Activated CD4-positive, alpha-beta memory T cell treated with anti-CD3 and anti-CD28 coated beads for 36 hours (primary cell): ENCODE measurements at places on chromosomes 5 and 9. TPM values are rescaled to one million over a fixed set of nuclear protein-coding genes. Genes with fewer than 3 reads are reported as not detected.

PCAT7 gene
- total RNA-seq = not detected

NR5A1 gene
- total RNA-seq = not detected

CCDC187 gene
- not detected for total RNA-seq

ACTBL2 gene
- total RNA-seq = not detected

GPR21 gene
- total RNA-seq = not detected

ECM2 gene
- total RNA-seq = not detected

FAM163B gene
- total RNA-seq = not detected

DDX4 gene
- not detected for total RNA-seq

UNC5A gene
- total RNA-seq = not detected

HBEGF gene
- 23.5 TPM for total RNA-seq

DNA sequence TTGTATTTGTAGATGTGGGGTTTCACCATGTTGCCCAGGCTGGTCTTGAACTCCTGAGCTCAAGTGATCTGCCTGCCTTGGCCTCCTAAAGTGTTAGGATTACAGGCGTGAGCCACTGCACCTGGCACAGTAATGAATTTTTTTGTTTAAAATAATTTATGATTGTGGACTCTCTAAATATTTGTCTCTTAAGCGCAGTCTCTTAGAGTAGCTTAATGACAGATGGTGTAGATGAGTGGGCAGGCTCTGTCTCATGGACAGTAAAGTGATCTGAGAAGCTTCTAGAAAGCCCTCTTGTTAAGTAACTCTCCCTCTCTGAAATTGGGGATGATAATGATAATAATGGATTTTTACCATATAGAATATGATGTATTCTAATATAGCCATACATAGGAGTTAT lies 47.5 kb upstream of the KIAA1958 start:
- H3K27ac ChIP-seq = no peak overlapping the region
- no peaks in the 10 kb centered on the region for H3K36me3 ChIP-seq
- DNase-seq = no peak
- H3K27me3 ChIP-seq = no peaks in the 10 kb centered on the region
- H3K4me1 ChIP-seq = no peaks in the 10 kb centered on the region

DNA sequence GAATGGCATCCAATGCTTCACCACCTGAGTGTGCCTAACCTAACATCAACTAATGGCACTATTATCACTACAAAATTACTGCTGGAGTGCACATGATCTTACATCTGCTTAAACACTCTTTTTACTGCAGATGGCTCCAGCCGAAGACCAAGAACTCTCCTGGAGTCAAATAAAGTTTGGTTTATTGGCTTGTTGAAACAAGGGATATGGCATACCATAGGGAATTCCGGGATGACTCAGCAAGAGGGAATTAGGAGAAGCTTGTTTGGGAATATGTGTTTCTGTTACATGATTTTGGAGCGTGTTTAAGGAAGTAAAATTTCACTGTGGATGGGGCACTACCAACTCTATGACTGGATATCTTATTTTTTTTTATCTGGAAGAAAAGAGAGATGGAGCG lies 872.6 kb downstream of the DTWD2 start:
- no peaks in the 10 kb centered on the region for H3K4me1 ChIP-seq
- H3K4me3 ChIP-seq = no peak overlapping the region
- no peaks in the 10 kb centered on the region for H3K27me3 ChIP-seq
- DNase-seq = no peak

DNA sequence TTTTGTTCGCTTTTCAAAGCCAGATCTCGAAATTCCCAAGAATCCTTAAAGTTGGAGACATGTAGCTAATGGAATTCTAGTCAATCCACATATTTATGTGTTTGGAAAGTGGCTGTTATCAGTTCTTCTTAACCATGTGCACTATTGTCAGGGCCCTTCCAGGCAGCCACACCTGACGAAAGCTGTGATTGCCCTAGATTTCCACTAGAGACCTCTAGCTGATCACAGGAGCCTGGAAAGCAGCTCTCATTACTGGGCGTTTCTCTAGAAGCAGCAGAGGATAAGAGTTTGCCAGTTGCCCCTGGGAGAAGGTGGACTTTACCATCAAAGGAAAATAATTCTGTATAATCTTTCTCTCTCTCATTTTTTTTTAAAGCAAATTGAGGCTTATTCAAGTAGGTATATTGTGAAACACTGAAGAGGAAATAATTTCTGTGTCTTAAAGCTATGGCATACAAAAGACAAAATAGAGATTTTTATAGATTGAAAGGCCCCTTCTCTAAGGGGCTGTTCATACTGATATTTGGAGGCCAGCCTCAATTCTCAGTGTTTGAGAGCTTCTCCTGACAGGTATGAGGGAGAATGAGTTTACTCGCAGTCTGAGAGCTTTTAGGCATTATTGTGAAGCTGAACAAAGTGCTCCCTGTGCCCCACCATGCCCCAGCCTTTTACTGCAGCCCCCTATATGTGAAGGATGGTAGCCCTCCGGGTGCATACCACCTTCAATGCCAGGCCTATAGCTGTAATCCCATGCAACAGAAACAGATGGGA lies 405.4 kb upstream of the ACTBL2 start:
- H3K4me1 ChIP-seq = no peaks in the 10 kb centered on the region
- no peak overlapping the region for H3K4me3 ChIP-seq
- peaks cover 5% of the 10 kb centered on the region for H3K27me3 ChIP-seq
- H3K27ac ChIP-seq = no peak overlapping the region
- H3K36me3 ChIP-seq = no peaks in the 10 kb centered on the region

DNA sequence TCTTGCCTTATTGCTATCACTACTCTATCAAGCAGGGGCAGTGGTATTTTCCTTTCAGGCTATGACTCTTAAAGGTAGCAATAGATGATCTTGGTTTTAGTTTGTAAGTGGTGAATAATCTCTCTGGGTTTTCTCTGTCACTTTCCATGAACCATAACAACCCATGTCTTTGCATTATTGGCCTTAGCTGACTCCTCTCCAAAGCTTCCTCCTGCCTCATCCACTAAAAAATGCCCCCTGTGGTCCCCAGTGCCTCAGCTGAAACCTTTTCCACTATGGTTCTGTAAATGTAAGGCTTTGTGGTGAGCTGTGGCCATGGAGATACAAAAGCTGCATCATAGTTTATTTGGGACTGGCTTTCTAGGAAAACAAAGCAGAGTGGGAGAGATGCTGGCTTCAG lies 128.8 kb downstream of the GPBP1 start:
- no peak overlapping the region for H3K27ac ChIP-seq
- no peaks in the 10 kb centered on the region for H3K27me3 ChIP-seq
- peaks cover 39% of the 10 kb centered on the region for H3K4me1 ChIP-seq
- no peaks in the 10 kb centered on the region for H3K36me3 ChIP-seq

DNA sequence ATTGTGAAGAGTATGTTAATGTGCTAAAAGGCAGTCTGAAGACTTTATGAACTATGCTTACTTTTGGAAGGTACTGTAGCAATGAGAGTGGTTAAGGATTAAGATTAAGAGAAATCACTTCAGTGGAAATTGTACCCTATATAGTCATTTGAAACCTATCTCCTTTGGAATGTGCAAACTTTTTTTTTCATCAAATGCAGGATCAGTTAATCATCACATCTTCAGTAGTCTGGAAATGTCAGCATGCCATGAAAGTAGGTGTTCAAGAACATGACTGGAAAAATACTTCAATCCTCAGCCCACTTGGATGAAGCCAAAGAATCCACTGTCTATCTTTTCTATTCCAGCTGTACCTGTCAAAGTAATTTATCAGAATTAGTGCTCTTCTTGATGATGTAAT lies 157.8 kb upstream of the TMEM161B start:
- no peak overlapping the region for H3K4me3 ChIP-seq
- no peak for DNase-seq
- peaks cover 3% of the 10 kb centered on the region for H3K27me3 ChIP-seq
- no peak overlapping the region for H3K27ac ChIP-seq

DNA sequence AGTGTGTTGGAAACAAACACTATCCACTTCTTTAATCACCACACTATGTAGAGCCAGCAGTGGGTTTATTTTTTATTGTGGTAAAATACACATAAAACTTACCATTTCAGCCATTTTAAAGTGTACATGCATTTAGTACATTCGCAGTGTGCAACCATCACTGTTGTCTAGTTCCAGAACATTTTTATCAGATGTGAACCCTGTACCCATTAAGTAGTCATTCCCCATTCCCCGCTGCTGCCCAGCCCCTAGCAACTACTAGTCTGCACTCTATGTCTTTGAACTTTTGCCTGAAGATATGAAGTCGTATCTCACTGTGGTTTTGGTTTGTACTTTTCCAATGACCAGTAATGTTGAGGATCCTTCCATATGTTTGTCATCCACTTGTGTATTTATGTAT lies 30.2 kb upstream of the F2R start:
- H3K4me3 ChIP-seq = no peak overlapping the region
- no peak for DNase-seq
- peaks cover 11% of the 10 kb centered on the region for H3K4me1 ChIP-seq
- no peaks in the 10 kb centered on the region for H3K27me3 ChIP-seq
- peaks cover 42% of the 10 kb centered on the region for H3K36me3 ChIP-seq

GRCh38 chr9:76302543-76302942 lies 91.7 kb downstream of the RFK start:
- H3K4me3 ChIP-seq = no peak overlapping the region
- DNase-seq = no peak
- H3K36me3 ChIP-seq = no peaks in the 10 kb centered on the region
- peaks cover 7% of the 10 kb centered on the region for H3K27me3 ChIP-seq
- peaks cover 2% of the 10 kb centered on the region for H3K4me1 ChIP-seq

DNA sequence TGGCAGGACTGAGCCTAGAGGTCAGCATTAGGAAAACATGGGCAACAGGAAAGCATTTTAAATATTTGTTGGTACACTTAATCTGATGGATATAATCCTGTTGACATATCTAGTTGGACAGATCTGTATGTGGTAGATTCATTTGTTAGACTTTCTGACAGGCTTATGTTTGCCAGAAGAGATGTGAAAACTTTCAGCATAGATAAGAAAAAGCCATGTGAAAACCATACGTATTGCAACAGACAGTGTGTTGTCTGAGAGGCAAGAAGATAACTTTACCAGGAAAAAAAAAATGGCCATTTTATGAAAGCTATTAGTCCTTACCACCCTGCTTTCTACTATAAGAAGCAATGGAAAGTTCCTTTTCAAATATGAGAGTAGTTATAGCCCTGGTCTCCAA lies 1902.2 kb upstream of the C9orf72 start:
- H3K36me3 ChIP-seq = no peaks in the 10 kb centered on the region
- DNase-seq = no peak
- H3K4me3 ChIP-seq = no peak overlapping the region
- no peak overlapping the region for H3K27ac ChIP-seq
- no peaks in the 10 kb centered on the region for H3K27me3 ChIP-seq

- no peak for DNase-seq
- no peaks in the 10 kb centered on the region for H3K27me3 ChIP-seq
- peaks cover 19% of the 10 kb centered on the region for H3K4me1 ChIP-seq
- no peak overlapping the region for H3K27ac ChIP-seq
- H3K4me3 ChIP-seq = no peak overlapping the region
- no peaks in the 10 kb centered on the region for H3K36me3 ChIP-seq
Observed at GRCh38 chr5:157890836-157891597, 32.1 kb upstream of the CLINT1 start.

DNA sequence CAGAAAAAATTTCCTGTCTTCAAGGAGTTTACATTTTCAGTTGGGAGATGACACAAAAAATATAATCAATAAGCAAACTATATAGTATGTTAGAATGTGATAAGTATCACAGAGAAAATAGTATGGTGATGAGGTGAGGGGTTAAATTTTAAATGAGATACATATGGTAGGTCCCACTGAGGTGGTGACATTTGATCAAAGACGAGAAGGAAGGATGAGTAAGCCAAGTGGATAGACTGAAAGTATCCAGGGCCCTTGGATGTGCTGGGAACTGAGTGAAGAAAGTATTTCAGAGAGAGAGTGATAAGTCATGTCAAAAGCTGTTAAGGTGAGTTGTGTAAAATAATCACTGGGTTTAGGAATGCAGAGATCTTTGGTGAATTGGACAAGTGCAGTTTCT lies 3.5 kb downstream of the CCDC192 start:
- DNase-seq = no peak
- H3K27me3 ChIP-seq = peaks cover 2% of the 10 kb centered on the region
- H3K36me3 ChIP-seq = no peaks in the 10 kb centered on the region
- no peak overlapping the region for H3K4me3 ChIP-seq
- no peaks in the 10 kb centered on the region for H3K4me1 ChIP-seq
- no peak overlapping the region for H3K27ac ChIP-seq

DNA sequence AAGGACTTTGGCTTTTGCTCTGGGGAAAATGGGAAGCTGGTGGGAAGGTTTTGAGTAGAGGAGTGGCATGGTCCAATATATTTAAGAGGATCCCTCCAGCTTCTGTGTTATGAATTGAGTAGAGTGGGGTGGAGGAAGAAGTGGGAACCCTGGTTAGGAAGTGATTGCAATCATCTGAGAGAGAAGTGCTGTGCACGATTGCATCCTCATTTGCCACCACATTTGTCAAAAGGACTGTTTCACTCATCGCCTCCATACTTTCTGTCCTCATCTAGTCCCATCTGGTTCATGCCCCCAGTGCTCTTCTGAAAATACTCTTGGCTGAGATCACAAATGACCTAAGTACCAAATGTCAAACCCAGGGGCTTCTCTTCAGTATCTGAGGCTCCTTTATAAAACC lies 192.1 kb downstream of the RAB3C start:
- no peak overlapping the region for H3K27ac ChIP-seq
- DNase-seq = no peak
- H3K4me3 ChIP-seq = no peak overlapping the region
- H3K4me1 ChIP-seq = peaks cover 11% of the 10 kb centered on the region

- H3K4me3 ChIP-seq = no peak overlapping the region
- DNase-seq = no peak
- no peak overlapping the region for H3K27ac ChIP-seq
- H3K4me1 ChIP-seq = no peaks in the 10 kb centered on the region
- no peaks in the 10 kb centered on the region for H3K36me3 ChIP-seq
Observed at GRCh38 chr5:9104571-9105339, 441.1 kb downstream of the SEMA5A start.

- no peak overlapping the region for H3K4me3 ChIP-seq
- no peaks in the 10 kb centered on the region for H3K36me3 ChIP-seq
- peaks cover 14% of the 10 kb centered on the region for H3K27me3 ChIP-seq
- H3K27ac ChIP-seq = no peak overlapping the region
- H3K4me1 ChIP-seq = no peaks in the 10 kb centered on the region
Observed at GRCh38 chr9:90458485-90458884, 184.1 kb downstream of the DIRAS2 start.

DNA sequence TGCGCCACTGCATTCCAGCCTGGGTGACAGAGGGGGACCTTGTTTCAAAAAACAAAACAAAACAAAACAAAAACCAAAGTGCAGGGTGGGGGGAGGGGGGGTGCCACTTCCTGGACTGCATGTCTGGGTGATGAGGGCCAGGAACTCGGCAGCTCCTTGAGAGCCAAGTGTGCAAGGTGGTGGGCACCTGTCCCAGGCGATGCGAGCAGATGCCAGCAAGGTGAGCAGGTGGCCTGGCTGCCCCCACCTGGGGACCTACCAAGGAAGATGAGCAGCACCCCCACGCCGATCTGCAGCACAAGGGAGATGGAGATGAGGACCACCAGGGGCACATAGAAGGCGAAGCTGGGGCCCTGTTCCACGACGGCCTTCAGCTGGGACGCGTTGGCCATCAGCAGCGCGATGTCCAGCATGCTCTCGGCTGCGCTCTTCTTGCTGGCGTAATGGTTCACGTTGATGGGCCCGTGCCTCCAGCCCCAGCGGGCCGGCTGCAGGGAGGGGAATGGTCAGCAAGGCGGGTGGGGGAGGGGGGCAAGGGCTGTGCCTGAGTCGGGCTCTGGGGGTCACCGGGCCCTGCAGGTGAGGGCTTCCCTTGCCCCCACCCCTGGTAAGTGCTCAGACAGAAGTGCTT lies 7.8 kb downstream of the NINJ1 start:
- H3K27me3 ChIP-seq = no peaks in the 10 kb centered on the region
- H3K4me1 ChIP-seq = peaks cover 47% of the 10 kb centered on the region
- H3K36me3 ChIP-seq = peaks cover 25% of the 10 kb centered on the region

GRCh38 chr5:177540438-177540837 lies 13.9 kb downstream of the FAM193B start:
- H3K4me1 ChIP-seq = peaks cover 7% of the 10 kb centered on the region
- H3K4me3 ChIP-seq = no peak overlapping the region
- peaks cover 12% of the 10 kb centered on the region for H3K36me3 ChIP-seq
- no peaks in the 10 kb centered on the region for H3K27me3 ChIP-seq
- no peak overlapping the region for H3K27ac ChIP-seq
